Skin of body (tissue), 3 donors: ENCODE measurements at places on chromosomes 5 and 9.
A peak's percentile ranks its signal among the peaks of the same experiment; 100 is the strongest.

DNA sequence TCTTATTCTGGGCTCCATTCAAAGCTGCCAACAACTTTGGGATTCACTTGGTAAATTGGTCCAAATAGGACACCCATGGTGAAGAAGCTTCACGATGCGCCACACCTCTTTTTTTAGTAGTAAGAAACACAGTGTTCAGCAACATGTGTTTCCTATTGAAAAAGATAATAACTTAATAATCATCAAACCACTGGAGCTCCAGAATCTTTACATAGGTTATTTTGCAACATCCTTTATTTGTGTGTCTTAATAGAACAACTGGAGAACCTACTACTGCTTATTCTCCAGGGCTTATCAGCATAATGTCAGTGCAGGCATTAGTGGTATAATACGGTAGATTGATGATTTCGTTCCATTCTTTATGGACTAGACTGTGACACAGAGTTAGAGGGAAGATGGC is 63.3 kb upstream of the DAPK1 start:
- DNase-seq: no peak

DNA sequence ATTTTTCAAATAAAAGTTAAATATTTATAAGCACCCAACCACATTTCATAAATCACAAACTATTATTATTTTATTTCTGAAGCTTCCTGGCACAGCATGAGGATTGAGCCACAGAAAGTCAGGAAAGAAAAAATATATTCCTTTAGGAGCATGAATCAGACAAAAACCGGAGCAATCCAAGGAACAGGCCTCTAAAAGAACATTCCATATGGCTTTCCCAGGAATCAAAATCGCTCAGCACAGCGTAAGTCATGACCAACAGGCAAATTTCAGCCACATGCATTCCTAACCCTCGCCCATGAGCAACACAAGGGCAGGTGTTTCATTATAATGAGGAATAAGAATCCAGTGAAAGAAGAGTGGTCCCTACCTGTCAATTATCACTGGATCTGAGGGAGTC is 26.7 kb downstream of the EBF1 start:
- DNase-seq: no peak

- no peak for DNase-seq
Observed at GRCh38 chr5:169006842-169007790, 293.8 kb downstream of the SLIT3 start.

- DNase-seq: no peak
Observed at GRCh38 chr9:99398241-99398640, 176.2 kb downstream of the SEC61B start.

GRCh38 chr9:1929722-1930244 is 85.4 kb upstream of the SMARCA2 start:
- no peak for DNase-seq

DNA sequence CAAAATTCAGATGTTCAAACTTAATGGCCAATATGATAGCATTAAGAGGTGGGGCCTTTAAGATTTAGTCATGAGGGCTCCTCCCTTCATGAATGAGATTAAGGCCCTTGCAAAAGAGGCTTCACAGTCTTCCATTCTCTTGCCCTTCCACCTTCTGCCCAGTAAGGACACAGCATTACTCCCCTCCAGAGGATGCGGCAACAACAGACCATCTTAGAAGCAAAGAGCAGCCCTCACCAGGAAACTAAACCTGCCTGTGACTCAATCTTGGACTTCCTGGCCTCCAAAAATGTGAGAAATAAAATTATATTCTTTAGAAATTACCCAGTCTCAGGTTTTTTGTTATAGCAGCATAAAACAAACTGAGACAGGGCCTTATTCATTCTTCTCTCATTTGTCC is 8.2 kb downstream of the AP3B1 start:
- DNase-seq: no peak

GRCh38 chr9:20040991-20041696 is 252.3 kb upstream of the SLC24A2 start:
- DNase-seq: peak; percentile 77

DNA sequence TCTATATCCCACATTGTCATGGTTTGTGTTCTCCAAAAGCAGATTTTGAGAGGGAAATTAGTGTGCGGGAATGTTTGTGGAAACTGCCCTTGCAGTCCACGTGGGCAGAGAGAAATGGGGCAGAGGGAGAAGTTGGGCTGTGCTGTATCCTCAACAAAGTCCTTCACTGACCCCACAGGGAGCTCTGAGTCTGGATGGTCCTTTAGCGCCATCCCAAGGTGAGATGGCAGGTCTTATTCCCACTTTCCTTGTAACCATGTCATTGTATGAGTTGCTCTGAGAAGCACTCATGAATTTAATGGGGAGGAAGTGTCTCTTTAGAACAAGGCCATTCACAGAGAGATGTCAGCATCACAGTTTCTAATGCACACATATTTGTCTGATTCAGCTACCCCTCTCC is 127.1 kb downstream of the ANKRD18B start:
- DNase-seq: no peak
